ENCODE measurements at places on chromosomes 1 and 21.
A peak's percentile ranks its signal among the peaks of the same experiment; 100 is the strongest.

DNA sequence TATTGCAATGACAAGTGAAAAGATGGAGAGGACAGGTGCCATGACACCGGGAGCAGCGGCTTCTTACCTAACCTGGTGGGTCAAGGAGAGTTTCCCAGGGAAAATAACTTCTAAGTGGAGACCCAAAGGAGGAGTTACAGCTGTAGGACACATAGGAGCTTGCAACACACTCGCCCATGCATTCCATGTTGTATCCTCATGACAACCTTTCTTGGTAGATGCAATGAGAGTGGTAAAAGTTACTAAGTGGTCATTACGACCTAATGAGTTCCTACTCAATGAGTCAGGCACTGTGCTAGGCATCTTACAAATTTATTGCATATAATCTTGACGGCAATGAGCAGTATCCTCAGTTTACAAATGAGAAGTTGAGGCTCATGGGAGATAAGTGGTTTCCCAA is 119.5 kb upstream of the HOOK1 start:
- no peak for DNase-seq

- no peak for DNase-seq
Measured at GRCh38 chr1:23625929-23626535, 65.6 kb upstream of the RPL11 start.

- DNase-seq = peak; percentile 21
Measured at GRCh38 chr1:119611701-119612113, 36.4 kb downstream of the ZNF697 start.

GRCh38 chr1:177873238-177873637 is 96.6 kb downstream of the SEC16B start:
- no peak for DNase-seq

DNA sequence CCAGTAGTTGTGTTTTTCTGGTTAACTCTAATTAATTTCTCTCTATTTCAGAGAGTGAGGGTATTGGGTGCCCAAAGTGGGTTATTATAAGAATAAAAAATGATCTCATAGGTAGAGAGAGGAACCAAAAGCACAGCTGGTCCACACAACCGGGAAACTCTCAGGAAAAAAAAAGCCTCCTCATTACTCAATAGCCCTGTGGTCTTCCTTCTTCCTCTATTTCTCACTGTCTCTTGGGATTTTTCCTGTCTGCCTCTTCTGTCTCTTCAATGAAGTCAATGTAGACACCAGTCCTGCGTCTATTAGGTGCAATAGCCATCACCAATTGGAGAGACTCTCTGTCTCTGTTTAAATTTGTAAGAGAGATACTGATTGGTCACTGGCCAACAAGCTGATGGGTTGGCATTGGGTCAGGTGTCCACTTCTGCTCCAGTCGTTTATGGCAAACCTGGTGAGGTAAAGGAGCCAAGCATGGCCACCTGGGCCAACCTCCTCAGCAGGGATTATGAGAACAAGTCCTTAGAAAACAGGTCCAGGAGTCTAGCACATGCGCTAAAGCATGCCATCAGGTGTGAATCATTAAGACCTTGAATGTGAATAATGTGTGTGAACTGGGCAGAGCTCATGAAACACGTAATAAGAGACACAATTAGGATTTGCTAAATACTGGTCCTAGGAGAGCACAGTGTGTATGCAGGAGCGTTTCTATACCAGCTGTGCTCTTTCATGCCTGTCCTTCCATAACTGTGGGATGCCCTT is 443.0 kb upstream of the RUNX1 start:
- no peak for DNase-seq

DNA sequence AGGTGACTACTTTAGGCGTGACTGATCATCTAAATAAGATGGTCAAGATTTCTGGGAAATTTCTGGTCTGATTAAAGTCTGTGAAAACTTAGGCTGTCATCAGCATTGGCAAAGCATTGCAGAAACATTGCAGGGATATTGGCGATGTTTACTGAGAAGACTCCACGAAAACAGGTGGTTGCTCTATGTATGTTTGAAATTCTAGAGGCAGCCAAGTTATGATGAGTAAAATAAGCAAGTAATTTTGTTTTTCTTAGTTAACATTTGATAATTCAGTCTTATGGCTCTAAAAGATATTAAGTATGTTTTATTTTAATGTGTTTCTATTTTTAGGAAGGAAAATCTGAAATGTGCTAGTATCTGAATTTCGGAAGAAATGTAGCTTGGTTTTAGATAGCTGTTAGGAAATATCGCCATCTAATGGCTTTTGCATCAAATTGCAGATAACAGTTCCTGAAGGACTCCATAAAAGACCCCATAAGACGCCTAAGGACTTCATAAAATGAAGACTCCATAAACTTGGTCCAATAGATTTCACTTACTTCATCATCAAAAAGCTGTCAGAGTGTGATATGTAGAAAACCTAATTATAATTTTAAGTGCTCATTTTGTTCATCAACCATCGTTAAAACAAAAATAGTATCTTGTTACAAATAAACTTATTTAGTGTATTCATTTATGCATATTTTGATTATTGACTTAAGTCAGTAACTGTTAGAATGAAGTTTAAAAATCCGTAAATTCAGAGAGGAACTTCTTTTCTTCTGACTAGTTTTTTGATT is 344.6 kb downstream of the RYR2 start:
- DNase-seq = no peak

DNA sequence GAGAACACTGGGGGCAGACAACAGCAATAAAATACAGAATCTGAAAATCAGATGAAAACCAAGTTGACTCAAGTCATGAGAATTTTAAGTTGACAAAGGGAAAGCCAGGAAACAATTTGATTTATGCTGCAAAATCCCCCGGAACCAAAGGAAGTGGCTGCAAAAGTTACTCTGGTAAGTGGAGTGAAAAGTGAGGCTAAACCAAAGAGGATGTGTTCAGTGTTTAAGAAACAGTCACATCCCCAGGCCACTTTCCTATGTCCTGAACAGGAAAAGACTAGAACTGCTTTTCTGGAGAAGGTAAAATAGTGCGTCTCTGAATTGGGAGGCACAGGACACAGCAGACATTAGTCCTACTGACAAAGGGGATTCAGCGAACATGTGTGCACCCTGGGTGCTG is 5.9 kb downstream of the TARBP1 start:
- no peak for DNase-seq

DNA sequence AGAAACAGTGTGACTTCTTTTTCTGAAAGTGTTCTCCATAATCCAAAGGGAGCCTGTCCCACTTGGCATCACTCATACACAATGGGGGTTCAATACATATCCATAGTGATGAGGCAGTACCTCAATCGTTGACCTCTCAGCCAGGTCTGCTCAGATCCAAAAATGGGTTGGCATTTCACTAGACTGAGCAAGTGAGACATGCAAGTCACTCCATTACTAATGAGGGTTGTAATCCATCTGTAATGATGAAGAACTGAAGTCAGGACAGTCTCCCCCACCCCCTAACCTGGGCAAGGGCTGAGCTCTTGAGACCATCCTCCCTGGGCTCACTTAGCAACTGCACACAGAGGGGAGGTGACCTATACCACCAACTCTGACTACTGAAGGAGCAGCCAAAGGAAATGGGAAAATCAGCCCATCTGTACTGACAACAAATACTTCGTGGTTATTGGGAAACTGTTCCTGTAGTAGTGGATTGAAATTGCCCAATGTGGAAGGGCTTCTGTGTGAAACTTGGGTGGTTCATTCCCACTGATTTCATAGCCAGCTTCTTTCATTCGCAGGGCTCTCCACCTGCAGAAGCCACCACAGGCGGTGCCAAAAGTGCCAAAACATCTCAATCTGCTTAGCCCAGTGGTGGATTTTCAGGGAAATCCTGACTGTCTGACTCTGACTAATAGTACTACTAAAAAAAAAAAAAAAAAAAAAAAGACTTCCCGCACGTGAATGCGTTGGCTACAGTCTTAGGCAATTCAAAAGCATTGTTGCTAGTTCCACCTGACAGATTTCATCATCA is 5.0 kb downstream of the NGF start:
- DNase-seq = no peak

DNA sequence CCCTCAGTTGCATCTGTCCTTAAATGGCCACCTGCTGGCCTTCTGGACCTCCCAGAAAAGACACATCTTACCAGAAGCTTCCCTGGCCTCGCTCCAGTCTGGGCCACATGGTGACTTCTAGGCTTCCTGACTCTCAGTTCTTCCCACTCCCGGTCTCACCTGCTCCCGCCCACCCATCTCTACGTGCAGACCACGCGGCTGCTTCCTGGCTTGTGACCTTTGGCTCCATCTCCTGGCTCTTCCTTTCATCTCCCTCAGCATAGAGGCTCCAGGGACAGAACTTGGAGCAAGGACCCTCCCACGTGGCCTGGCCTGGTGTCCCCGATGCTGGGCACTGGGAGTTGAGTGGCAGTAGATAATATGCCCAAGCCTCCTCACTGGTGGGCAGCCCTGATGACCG is 124.9 kb upstream of the IRF2BP2 start:
- no peak for DNase-seq

DNA sequence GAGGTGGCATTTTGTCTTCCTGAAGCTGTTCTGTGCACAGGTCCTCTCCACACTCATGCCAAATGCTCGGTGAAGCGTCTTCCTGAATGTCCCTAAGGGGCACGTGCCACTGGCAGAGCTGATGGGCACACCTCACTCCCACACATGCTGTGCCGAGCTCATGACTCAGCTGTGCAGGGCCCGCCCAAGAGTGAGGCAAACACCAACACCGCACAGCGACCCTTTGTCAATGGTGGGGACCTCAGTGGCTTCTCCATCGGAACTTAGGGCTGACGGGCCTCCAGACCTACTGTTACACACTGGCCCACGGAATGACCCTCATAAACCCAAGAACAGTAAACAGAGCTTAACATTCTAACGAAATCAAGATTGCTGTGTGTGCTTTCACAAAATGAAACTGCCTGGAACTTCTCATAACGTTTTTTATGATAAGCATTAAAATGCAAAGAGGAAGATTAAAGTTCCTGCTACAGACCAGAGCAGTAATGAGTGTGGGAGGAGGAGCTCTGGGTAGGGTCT is 89.3 kb downstream of the SIM2 start:
- no peak for DNase-seq

DNA sequence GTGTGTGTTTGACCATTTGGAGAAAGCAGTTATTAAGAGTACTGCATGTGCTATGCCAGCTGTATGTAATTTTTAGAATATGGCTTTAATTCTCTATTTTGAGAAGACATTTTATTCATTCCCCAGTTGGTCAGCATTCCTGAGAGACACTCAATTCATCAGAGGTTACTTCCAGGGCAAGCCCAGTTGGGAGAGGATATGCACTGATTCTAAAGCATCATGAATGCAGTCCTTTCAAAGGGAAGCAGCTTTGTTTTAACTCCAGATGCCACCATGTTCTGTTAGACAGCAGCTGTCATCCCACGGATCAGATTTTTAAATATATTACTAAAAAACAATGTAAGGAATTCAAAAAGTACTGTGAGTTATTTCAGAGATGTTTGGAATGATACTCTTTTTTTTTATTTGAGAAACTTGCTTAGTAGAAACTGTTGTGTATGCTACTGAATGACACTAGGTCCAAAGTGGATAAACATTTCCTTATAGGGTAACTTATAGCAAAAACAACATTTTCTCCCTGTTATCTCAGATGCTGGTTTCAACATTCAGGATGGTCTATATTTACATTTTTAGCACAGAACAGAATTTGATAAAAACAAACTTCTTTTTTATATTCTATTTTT is 149.5 kb upstream of the B3GALT2 start:
- no peak for DNase-seq

GRCh38 chr1:12215118-12215961 is 14.5 kb upstream of the VPS13D start:
- no peak for DNase-seq

GRCh38 chr1:180918519-180918918 is 5.8 kb downstream of the KIAA1614 start:
- DNase-seq = no peak

- no peak for DNase-seq
Measured at GRCh38 chr1:216898801-216899200, 175.6 kb upstream of the ESRRG start.

GRCh38 chr1:77542813-77543420 is 139.5 kb downstream of the ZZZ3 start:
- DNase-seq = no peak

DNA sequence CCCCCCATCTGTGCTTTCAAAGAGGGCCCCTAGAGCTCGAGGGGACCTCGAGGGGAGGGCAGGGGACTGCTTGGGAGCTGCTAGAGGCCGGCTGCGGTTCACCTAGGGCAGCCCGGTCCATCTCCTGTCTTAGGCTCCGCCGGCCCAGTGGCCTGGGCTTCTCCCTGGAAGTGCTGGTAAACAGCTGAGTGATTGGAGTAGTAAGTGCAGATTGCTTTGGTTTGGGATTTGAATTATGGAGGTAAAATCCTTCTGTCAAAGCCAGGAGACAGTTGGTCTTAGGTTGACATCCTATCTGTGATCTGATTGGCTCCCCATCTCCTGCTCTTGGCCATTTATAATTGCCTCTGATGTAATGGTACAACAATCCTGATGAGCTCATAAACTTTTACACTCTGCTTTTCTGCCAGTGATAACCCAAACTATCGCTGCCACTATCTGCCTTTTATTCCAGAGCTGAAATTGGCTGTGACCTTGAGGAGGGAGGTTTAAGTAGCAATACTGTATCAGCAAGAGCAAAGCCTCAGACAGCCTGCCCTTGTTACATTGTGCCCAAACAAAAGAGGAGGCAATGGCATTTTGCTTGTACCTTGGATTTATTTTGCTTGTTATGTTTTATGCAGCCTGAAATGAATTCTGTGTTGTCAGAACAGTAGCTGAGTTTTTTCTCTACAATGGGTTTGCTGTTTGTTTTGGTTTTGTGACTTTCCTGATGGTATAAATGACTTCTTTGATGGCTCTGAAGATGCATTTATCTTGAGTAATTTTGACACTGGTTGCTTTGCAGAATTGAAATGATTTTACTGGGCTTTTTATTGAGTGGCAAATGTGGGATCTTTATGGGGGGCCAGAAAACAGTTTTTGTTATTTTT is 2.4 kb downstream of the ARID1A start:
- DNase-seq = peak; percentile 72

DNA sequence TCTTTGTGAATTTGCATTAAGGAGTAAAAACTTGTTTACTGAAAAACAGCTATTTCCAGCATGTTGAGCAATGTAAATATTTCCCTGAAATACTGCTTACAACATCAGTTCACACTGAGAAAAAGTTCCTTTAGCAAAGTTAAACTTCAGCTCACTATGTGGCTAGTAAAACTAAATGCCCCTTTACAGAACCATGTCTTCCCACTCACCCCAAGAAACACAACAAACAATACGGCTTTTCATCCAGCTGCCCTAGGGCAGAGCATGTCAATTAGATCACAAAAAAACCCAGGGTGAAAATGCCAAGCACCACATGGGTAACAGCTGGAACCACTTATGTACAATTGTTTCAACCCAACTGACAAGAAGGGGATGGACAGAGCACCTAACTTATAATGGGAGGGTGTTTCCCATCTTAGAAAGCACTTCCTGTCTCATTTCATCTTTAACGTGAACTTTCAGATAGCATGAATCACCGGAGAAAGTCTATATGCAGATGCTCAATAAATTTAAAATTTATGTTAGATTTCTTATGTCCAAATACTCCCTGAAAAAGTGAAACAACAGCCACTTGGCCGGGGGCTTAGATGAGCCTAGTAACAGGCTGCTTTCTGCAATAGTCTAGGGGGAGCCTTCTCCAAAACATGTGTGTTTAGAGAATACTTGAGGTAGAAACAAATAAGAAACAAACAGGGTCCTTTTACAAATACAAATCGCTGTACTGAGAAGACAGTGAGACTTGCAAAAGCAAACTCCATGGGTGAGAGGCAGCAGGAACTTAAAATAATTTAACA is 6.6 kb downstream of the NID1 start:
- DNase-seq = no peak
